ENCODE measurements at places on chromosomes 5 and 9.

DNA sequence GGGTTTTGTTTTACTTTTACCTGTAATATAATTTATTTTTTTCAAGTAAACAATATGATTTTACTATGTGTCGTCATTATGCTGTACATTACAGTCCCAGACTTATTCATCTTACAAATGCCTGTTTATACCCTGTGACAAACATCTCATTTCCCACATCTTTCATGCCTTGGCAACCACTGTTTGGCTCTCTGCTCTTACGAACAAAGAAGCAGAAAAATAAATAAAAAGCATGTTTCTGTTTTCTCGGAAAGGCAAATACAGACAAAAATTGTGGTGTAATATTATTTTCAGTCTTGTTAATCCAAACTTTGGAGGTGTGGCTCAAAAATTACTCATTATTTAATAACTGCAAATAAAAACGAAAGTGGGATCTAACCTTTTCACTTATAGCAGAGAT lies 393.0 kb downstream of the CDH12 start:
- no peak for DNase-seq

DNA sequence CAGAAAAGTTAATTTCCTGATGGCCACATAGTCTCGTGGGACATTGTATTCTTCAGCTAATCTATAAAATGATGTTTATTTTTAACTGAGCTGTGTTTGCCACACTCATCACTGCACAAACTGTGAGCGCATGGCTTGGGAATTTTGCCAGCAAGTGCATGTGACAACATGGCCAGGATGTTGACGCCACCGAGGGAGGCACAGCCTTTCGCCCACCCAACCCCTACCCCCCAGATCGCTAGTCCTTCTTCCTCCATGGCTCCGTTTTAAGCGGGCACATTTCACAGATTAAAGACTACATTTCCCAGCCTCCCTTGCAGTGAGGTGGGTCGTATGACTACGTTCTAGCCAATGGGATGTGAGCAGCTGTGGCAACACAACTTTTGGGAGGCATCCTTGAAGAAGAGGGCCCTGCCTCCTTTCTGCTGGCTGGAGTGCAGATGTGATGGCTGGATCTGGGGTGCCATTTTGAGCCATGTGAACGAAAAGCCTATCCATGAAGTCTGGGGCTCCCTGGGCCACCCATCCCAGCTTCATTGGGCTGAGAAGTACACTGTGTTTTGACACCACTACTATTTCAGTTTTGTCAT lies 7.9 kb downstream of the NRARP start:
- no peak for DNase-seq

- DNase-seq: no peak
These were observed 67.3 kb upstream of the RXRA start for GRCh38 chr9:134258828-134259546.

- no peak for DNase-seq
These were observed 64.6 kb upstream of the GRIA1 start for GRCh38 chr5:153425914-153426313.

GRCh38 chr9:23723672-23724071 lies 102.4 kb downstream of the ELAVL2 start:
- DNase-seq: no peak

- no peak for DNase-seq
These were observed 404.9 kb upstream of the FAM174A start for GRCh38 chr5:100130307-100130706.

- no peak for DNase-seq
These were observed 56.4 kb upstream of the LARP1 start for GRCh38 chr5:154698763-154699162.

DNA sequence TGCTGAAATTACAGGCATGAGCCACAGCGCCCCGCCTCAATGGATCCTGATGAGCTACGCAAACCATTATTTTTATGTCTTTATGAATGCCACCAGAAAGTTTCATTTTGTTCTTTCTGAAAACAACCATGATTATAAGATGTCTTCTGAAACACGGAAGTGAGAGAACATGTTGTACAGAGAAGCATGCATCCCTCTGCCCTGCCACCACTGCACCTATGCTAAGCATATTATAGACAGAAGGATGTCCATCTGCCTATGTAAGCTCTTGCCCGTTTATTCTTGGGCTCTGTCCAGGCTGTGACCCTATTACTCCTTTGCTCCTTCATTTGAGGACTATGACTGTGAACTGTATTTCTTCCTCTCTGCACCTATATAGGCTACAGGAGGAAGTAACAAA lies 74.3 kb downstream of the GRAMD2B start:
- no peak for DNase-seq

- DNase-seq: no peak
These were observed 144.6 kb downstream of the SMARCA2 start for GRCh38 chr9:2159521-2160454.

DNA sequence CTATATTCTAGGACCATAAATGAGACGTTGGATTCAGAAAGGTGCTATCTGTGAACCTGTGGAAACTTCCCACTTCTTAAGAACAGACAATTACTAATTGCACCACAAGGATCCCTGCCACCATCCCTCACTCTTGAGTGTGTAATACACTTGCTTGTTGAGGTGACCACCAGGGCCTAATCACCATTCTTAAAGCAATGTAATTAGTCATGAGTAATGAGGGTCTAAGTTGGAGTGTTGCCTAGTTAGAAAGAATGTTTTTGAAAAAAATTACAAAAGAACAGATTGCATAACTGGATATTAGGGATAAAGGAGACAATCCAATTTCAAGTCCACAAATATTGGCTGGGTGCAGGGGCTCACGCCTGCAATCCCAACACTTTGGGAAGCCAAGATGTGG lies 56.9 kb upstream of the TRIO start:
- DNase-seq: no peak

GRCh38 chr9:34555002-34555348 lies 32.2 kb upstream of the ENHO start:
- no peak for DNase-seq

DNA sequence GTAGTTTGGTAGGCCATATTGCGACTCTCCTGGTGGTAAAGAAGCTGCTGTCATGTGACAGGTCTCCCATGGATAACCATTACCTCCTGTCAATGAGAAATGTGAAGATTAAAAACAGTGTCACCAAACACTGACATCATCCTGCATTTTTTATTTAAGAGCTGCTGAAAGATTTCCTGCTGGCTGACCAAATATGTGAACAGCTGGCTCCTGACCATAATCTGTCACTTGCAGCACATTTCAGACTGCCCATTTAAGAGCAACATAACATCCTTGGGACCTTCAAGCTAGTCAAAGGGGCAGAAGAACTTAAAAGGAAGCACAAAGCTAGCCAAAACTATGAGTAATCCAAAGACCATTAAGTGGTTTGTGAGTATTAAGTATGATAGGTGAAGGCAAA lies 288.0 kb downstream of the IZUMO3 start:
- DNase-seq: no peak

DNA sequence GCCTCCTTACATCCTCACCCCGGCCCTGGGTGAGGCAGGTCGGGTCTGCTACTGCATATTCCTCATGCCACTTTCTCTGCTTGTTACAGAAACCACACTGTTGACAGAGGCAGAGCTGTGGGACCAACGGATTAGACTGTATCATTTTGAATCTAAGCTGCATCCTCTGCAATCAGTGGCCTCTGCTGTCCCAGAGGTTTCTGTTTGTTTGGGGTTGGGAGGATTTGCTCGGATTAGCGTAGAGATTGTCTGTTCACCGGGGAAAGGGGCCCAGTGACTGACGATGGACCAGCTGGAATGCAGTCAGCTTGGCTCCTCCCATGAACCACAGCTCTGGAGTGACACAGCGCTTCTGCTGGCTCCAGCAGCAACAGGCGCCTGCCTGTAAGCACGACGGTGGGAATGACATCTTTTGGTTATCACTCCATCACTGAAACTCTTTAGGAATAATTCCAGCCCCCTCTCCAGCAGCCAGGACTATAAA lies 37.3 kb upstream of the ADRA1B start:
- DNase-seq: no peak

DNA sequence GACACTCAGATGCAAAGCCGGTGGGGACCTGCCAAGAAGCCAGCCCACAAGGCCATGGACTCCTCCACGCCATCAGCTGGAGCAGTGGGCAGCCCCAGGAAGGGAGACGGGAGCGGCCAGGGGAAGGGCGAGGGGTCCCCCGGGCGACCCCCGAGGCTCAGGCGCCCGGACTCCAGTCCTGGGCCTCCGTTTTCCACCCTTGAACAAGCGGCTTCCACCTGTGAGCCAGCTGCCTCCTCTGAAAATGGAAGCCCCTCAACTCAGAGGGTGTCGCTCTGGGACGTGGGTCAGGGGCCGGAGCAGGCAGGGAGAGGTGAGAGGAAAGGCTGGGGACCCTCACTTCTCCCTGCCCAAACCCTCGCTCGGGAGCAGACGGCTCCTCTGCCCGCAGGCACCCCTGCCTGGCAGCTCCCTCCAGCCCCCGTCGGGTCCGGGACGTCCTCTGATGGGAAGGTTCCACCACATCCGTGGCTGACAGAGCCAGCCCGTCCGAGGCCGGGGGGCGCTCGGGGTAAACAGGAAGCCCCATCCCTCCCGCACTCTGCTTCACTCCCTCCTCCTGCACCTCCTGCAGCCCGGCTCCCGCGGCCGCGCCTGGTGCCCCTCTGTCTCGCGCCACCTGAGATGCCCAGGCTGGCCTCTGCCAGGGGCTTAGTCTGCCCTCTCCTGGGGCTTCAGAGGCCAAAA lies 3.7 kb upstream of the EGFL7 start:
- no peak for DNase-seq

DNA sequence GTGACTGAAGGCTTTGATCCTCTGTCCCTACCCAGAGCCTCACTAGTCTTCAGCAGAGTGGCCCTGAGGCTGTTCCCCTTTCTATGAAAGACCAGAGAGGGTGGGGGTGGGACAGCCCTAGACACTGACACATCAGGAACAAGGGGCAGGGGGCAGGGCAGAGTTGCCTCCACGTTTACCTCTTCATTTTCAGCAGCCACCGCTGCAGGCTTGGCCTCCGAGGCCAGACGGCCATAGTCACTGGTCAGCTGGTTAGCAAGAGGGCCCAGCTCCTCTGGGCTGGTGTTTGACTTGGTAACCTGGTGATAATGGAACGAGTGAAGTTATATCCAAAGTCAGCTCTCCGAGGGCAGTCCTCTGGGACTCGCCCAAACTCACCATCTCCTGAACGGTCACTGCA lies 15.6 kb upstream of the TPM2 start:
- no peak for DNase-seq

- DNase-seq: no peak
These were observed 22.2 kb downstream of the JAKMIP2 start for GRCh38 chr5:147760086-147760875.

GRCh38 chr9:76296561-76297310 lies 97.5 kb downstream of the RFK start:
- no peak for DNase-seq

DNA sequence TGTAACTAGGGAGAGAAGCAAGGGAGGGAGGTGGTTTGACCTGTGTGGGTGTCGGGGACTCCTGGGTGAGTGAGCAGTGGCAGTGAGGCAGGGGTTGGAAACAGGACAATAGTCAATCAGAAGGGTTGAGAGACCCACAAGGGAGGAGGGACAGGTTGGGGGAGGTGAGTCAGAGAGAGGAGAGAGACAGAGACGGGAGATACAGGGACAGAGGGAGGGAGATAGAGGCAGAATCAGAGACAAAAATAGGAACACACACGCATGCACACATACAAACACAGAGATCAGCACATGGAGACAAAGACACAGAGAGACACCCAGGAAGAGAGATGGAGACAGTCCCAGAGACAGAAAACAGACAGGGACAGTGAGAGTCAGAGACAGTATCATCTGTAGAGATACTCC lies 39.3 kb upstream of the PTGS1 start:
- DNase-seq: no peak

GRCh38 chr5:90368454-90369246 lies 40.9 kb downstream of the CETN3 start:
- DNase-seq: no peak

- no peak for DNase-seq
These were observed 66.6 kb downstream of the C9orf152 start for GRCh38 chr9:110141227-110141793.

DNA sequence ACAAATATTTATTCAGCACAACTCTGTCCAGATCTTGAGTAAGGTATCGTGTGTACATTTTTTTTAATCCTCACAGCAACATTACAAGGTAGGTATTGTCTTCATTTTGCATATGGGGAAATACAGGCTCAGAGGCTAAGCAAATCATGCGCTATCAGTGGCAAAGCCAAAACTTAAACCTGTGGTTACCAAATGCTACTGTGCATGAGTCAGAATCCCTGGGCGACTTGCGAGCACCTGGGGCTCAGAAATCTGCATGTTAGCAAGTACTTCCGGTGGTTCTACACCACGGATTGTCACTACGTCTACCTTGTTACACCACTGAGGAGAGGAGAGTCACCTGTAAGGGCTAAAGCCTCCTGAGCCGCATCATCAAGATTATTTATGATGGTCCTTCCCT lies 21.3 kb downstream of the C5orf58 start:
- DNase-seq: no peak

- no peak for DNase-seq
These were observed 178.2 kb downstream of the ROR2 start for GRCh38 chr9:91771864-91772263.

- DNase-seq: no peak
These were observed 496 bp downstream of the MAPK9 start for GRCh38 chr5:180291234-180291940.

GRCh38 chr9:124511891-124512805 lies 4.9 kb upstream of the NR5A1 start:
- no peak for DNase-seq

- DNase-seq: no peak
These were observed 1130.0 kb upstream of the CDH6 start for GRCh38 chr5:30063503-30063902.

GRCh38 chr5:147216552-147217154 lies 18.2 kb upstream of the STK32A start:
- DNase-seq: no peak

- DNase-seq: no peak
These were observed 38.6 kb downstream of the GTF3C4 start for GRCh38 chr9:132708769-132709430.

GRCh38 chr9:88018101-88018500 lies 43.8 kb upstream of the CDK20 start:
- DNase-seq: no peak

- no peak for DNase-seq
These were observed 67.5 kb downstream of the SEMA6A start for GRCh38 chr5:116507051-116507537.

DNA sequence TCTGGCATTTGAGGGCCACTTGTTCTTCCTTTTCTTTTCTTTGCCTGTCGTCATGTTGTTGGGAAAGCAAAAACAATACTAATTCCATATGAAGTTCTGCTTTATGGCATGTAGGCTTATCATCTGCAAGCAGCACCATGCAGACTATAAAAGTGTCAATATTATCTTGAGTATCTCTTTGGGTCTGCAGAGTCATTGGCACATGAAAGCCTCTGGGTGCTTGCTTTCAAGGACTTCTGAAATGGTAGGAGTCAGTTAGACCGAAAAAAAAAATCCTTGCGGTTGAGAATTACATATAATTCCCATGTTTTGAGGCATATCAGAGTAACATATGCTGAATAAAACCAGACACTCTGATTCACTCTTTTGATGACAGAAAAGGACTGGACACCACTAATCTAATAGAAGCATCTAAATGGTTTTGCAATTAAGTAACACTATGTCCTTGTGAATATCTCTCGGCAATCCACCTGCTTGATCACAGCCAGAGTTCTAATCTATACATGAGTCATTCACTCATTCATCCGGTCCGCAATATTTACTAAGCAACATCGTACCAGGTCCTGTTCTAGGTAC lies 44.4 kb downstream of the GNAQ start:
- DNase-seq: no peak

- no peak for DNase-seq
These were observed 83.9 kb downstream of the DCP2 start for GRCh38 chr5:113060408-113061025.

GRCh38 chr5:154917757-154918156 lies 20.3 kb downstream of the GEMIN5 start:
- no peak for DNase-seq

Measured in activated T-helper 1 cell treated with anti-CD3 and anti-CD28 coated beads, Interleukin-2, amount 50 U/mL, for 16 hours (primary cell).